ENCODE measurements at places on chromosomes 11 and 22.

- no peak for DNase-seq
These were observed 85.7 kb upstream of the PRDM11 start for GRCh38 chr11:45060707-45061106.

- DNase-seq: no peak
These were observed 317.8 kb downstream of the ST3GAL4 start for GRCh38 chr11:126673319-126673718.

GRCh38 chr11:67732045-67732787, 57.8 kb upstream of the ALDH3B2 start:
- DNase-seq: peak; percentile 35

- no peak for DNase-seq
These were observed 5.6 kb downstream of the TIMM10B start for GRCh38 chr11:6486938-6487337.

DNA sequence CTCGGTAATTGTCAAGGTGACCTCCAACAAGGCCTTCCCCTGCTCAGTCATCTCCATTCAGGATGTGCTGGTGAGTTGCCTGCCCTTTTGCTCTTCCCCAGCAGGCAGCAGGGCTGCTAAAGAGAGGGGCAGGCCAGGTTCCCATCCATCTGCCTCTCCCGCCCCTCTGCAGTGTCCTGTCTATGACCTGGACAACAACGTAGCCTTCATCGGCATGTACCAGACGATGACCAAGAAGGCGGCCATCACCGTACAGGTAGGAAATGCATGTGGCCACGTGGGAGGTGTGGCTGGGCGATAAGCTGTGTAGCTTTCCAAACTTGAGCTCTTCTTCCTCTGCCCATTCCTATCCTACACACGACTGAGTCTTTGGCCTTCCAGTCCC, 4.0 kb downstream of the SIDT2 start:
- no peak for DNase-seq

DNA sequence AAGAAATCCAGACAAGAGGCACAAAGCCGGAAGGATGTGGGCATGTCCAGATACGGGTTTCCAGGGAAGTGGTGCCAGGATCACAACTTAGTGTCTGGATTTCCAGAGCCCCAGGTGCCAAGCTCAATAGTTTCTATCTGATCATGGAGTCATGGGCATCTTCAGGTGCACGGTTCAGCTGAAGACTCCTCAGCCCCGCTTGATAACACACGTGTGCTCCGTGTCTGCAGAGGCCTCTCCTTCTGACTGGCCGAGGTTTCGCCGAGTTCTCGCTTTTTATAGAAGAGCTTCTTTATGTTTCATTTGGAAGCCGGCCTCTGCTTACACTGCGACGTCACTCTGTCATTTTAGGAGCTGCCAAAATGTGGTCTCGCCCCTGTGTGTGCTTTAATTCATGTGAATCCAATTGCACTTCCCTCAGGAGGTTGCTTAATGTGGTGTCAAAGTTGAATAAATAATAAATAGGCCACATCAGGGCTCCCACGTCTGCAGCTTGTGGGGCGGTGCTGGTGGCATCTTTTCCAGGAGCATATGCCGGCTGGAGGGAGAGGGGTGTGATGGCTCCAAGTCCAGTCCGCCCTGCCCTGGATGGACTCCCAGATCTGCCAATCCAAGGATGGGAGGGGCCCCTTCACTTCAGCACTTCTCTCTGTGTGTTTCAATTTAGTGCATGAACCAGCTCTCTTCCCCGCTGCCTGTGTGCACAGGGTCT, 1410.8 kb downstream of the TBC1D22A start:
- DNase-seq: no peak

GRCh38 chr11:71426413-71426812, 21.8 kb downstream of the DHCR7 start:
- DNase-seq: no peak

- no peak for DNase-seq
These were observed 1.2 kb upstream of the LMO2 start for GRCh38 chr11:33892906-33893594.

- DNase-seq: no peak
These were observed 175.5 kb downstream of the SNX19 start for GRCh38 chr11:130740819-130741218.

DNA sequence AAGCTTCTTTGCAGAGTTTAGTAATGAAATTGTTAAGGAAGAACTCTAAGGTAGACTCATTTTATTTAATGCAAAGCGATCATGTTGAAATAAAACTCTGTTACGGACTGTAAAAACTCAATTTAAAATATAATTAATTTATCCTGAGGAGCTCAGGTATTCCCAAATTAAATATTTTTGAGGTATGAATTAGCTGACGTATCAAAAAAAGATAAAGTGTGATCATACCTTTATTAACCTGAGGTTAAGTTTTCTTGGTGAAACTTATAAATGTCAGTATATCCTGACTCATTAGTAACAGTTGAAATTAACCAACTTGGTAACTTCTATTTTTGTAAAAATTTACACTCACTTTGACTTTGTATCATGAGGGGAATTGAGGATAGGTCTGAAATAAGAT, 130.4 kb downstream of the PAX6 start:
- DNase-seq: no peak

- DNase-seq: no peak
These were observed 21.1 kb upstream of the NECTIN1 start for GRCh38 chr11:119750056-119750455.

- DNase-seq: no peak
These were observed 24.0 kb downstream of the TRIM66 start for GRCh38 chr11:8658321-8659057.

DNA sequence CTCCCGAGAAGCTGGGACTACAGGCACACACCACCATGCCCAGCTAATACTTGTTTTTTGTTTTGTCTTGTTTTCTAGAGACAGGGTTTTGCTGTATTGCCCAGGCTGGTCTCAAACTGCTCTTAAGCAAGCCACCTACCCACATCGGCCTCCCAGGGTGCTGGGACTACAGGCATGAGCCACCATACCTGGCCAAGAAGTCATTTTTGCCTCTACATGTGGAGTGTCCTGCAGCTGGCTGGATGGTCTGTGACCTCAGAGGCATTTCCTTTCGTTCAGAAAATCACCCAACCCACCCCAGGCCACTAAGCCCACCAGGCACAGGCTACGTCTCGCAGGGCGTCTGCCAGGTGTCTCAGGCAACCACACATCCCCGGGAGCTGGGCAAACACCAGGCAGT, 12.8 kb downstream of the SHANK2 start:
- DNase-seq: no peak

DNA sequence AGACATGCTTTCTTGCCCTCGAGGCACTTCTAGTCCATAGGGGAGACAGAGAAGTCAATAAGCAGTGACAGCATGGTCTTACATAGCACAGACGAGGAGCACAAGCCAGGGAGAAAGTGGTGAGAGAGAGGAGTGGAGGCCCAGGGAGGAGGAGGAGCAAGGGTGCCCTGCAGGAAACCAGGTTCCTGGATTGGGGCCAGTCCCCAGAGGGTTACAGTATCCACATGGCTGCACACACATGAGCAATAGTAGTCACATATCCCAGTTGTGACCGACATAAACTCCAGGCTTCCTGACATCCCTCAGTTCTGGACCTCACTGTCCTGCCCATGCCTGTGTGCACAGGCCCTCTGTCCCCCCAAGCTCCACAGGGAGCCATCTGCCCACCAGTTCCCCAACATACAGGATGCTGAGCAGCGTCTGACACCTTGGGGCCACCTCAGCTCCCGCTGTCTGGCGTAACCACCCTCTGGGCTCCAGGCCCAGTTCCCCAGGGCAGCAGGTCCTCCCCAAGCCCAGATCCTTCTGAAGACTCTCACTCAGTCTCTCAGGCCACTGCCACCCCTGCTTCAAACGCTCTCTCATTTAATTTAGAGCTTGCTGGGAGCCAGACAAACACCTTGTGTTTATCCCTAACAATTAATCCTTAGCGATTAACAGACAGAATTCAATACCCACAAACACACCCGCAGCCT, 53.7 kb downstream of the DSCAML1 start:
- no peak for DNase-seq

- DNase-seq: no peak
These were observed 154.4 kb upstream of the FAT3 start for GRCh38 chr11:92070026-92070889.

GRCh38 chr11:6703247-6704063, 20.3 kb upstream of the MRPL17 start:
- no peak for DNase-seq

DNA sequence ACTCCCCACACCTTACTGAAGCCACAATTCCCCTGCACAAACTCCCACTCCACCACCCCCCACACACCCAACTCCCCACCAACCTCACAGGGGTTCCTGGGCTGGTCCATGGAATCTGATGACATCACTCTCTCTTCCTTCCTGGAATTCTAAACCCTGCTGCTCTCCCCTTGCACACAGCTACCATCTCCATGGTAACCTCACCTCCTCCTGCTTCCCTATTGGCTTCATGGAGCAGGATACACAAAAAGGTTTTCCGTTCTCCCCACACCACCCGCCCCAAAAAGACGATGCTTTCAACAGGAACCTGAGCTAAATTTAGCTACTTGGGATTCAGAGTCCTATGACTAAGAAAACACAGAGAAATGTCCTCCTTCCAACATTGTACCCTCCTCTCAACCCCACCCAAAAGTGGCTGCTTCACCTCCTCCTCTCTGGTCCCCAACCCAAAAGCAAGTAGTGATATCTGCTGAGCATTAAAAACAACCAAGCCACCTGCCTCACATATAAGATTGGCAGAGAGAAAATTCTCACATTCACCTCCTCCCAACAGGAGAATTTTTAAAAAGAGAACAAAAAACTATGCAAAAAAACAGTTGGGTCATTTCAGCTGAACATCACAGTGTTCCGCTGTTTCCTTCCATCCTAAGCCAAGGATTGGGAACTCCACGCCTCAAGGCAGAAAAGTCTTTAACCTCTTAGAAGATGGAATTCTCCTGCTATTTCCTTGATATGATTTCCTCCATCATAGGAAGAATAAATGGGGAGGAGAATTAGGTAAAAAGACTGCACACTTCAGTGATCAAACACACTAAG, 66.9 kb downstream of the RBFOX2 start:
- DNase-seq: no peak

DNA sequence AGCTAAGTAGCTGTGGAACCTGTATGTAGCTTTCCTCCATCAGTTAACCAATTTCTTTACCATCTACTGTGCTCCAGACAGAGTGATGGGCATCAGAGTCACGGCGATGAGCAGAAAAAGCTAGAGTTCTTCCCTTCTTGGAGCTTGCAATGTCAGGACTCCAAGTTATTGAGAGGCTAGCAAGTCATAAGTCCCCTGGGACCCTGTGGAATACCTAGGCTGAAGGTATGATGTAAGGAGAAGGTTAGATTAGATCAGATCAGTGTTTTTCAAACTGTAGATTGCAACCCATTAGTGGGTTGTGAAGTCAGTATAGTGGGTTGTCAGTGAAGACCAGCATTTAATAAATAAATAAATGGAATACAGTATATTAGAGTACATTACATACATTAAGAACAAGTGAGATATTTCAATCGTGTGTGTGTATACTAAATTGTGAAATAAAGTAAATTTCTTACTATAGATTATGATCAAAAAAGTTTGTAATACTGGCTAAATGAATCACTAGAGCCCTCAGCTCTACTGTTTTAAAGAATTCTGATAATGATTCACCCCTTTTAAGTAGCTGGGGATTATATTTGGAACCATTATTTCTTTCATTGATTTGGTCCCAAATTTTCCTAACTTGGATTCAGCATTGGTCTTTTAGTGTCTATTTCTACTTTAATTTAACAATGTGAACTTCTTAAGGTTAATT, 52.3 kb downstream of the RASSF10 start:
- no peak for DNase-seq

DNA sequence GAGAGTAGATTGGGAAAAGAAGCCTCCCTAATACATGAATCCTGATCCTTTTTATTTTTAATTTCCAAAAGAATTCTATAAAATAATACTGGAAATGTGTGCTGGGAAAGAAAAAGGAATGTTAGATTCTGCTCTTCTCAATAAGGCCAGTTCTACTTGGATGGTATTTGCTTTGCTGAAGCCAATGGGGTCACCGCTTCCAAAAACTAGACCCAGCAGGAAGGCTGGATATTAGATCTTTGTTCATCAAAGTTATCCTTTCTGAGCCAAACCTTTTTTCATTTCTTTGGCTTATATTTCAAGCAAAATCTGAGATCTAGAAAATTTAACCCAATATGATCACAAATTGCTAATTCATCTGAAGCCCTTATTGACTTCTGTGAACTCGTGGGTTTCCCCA, 41.4 kb downstream of the SCUBE2 start:
- DNase-seq: no peak

DNA sequence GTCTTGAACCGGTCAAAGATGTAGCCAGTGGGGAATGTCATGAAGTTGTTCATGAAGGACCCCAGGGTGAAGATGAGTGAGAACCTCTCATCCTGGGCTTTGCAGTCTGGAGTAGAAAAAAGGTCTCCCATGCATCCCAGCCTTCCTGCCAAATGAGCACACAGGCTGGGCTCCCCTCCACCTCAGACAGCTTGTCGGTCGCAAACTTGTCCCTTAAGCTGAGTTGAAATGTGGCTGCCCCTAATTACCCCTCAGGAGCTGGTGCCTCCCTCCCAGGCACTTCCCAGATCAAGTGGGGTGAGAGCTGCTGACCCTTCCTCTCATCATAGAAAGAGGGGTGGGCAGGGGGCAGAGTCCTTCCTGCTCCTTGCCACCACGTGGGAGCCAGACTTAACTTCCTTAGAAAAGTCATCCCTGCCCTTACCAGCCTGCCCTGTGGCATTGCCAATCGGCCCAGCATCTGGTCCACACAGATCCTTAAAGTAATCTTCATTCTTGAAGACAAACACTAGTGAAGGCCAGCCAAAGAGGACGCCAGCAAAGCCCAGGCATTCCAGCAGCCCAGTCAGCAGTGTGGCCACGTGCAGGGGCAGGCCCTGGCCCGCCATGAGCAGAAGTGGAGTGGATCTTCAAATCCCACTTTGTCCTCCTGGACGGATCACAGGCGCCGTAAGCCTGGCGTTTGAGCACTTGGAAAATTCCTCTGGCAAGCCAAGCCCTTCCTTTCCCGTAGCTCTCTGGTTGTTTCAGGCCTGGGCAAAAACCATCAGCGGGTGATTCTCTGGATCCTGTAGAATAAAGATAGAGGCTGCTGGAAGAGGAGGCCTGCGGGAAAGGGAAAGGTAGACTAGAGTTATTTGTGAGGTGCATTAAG, 1.1 kb downstream of the SLC43A3 start:
- DNase-seq: no peak

DNA sequence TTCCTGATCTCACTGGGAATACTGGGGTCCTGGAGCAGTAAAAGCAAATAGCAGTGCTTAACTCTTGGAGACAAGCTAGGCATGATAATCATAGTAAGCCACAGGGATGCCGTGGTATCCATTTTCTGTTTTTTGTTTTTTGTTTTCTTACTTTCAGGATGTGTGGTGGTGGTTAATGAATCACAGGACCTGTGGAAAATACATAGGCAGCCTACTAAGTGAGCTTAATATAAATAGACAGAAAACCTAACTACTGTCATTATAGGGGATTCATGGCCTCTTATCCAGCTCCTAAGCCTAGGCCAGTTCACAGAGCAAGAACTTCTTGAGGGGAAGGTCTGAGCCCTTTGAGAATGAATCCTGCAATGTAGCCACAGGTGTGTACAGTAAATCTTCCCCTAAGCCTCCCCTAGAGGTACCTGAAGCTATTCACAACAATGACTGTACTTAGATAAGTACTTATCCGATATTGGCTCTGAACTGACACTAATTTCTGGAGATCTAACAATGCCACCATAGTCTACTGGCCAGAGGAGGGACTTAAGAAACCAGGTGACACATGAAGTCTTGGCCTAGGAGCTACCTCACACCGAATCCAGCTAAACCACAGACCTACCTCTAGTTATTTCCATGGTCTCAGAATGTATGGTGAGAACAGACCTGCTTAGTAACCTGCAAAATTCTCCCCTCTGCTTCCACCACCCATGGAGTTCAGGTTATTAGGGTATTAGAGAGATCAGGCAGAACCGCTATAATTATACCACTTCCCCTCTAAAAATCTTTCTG, 83.6 kb downstream of the ENTHD1 start:
- no peak for DNase-seq

GRCh38 chr11:124793466-124794278, 6.5 kb downstream of the MSANTD2 start:
- DNase-seq: no peak

Measured in activated CD4-positive, CD25-positive, alpha-beta regulatory T cell (primary cell).